Nucleus accumbens (tissue), 56 donors: ENCODE measurements at places on chromosomes 1 and 21.
A peak's percentile ranks its signal among the peaks of the same experiment; 100 is the strongest.

DNA sequence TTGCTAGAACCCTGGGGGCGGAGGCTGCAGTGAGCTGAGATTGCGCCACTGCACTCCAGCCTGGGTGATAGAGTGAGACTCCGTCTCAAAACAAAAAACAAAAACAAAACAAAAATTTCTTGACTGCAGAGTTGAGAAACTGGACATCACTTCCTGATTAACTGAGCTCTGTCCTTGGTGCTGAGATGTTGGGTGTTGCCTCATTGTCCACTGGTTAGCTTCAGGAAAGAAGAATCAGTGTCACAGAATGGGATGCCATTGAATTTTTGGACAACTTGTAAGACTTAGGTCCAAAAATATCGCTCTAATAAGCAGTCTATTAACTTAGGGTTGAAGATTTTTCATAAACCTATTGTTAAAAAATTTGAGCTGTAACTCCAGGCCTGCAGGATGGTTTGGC, 23.8 kb upstream of the KCNA10 start:
- no peak for DNase-seq

- no peak for DNase-seq
These were observed 27.4 kb downstream of the AK4 start for GRCh38 chr1:65175171-65176055.

DNA sequence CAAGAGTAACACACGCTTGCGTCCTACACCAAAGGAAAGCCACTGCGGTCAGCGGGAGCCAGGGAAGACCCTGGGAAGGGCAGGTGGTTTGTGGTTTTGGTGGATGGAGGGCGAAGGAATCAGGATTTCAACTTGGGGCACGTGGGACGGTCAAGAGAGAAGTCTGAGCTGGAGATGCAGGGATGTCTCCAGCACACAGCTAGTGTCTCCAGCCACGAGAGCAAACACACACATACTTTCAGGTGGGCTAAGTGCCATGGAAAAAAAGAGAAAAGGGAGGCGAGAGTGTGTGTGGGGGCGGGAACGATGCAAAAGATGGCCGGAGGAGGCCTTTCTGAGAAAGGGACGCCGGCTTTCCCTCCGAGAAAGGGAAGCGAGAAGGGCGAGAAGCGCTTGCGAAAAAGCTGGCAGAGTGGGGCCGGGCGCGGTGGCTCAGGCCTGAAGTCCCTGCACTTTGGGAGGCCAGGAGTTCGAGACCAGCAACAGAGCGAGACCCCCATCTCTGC, 1.4 kb upstream of the SRRM1 start:
- DNase-seq, result peak; percentile 9

DNA sequence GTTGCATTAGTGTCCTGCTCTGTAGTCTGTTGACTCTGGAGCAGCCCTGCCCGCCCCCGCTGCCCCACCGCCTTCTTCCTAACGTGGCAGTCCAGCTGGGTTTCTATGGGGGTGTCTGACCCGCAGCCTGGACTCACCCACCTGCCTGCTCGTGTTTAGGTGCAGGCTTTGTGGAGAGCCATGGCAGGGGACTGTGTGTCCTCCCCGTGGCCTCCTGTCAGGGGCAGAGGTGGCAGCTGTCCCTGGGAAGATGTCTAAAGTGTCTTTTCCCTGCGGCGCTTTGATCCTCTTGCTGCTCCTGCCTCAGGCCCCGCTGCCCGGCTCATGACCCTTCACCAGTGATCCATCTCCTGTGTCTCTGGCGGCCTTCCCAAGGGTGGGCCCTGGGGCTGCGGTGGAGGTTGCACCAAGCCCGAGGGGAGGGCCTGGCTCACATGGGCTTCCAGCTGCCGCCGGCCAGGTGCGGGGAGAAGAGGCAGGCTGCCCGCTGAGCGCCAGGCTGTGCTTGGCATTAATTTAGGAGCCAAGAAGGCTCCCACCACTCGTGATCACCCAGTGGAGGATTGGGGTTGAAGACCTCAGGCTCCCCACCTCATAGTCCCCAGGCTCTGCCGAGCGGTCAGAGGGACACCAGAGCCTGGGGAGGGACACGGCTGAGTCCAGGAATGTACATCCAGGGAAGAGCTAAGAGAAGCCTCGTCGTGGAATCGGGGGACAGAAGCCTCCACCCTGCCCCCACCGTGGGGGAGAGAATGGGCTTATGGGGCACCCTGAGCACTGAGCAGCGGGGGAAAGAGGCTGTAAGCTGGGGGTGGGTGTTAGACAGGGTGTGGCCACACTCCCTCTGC, 44.1 kb downstream of the COL18A1 start:
- no peak for DNase-seq

- no peak for DNase-seq
These were observed 13.7 kb upstream of the TMEM51 start for GRCh38 chr1:15139654-15140350.

GRCh38 chr1:83673312-83673711, 325.6 kb downstream of the TTLL7 start:
- DNase-seq, result no peak

- no peak for DNase-seq
These were observed 76.3 kb downstream of the MORN1 start for GRCh38 chr1:2314803-2315673.

DNA sequence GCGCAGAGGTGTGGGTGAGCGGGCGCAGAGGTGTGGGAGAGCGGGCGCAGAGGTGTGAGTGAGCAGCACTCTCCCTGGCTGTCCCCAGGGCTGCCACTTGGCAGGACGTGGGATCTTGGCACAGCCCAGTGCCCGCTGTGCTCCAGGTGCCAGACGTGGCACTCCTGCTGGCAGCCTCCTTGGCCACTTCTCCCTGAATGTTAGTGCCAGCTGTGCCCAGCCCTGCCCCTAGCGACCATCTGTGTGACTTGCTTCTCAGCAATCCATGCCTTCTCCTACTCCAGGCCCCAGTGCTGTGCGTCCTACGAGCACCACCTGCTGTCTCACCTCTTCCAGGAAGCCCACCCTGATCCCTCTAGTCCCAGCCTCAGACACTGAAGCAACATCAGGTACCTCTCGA, 30.5 kb downstream of the KRTAP10-1 start:
- DNase-seq, result no peak

DNA sequence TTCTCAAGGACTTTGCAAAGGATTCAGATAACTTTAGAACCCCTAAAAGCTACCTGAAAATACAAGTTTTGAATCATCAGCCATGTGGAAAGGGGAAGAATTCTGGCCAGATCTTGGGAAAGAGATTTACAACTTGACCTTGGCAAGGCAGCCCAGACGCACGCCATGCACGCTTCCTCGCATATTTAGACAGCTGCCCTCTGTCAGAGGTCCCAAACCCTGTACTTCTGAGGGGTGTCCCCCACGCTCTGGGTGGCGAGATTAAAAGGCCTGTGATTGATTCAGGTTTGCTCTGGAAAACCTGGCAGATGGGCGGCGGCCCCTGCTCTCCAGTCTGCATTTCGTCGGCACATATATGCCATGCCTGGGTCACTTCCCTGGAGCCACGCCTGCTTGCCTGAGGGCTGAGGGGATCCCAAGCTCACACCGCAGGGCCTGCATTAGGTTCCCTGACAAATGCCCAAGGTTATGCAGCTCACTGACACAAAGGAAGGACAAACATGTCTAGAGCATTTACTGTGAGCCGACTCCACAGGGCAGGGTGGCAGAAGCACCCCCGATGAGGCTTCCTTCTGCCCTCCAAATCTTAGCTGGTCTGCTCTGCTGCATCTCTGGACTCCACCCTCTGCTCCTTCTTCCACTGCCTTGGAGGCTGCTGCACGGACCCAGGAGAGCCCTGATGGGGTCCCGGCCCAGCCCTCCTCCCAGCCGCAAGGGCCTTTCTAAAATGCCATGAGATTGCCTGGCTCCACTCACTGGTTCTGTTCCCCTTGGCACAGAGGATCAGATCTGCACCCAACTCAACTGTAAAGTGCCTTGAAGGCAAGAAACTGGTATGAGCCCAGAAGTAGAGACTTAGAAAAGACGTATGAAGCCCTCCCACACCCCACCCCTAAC, 103.9 kb downstream of the BCAR3 start:
- no peak for DNase-seq

DNA sequence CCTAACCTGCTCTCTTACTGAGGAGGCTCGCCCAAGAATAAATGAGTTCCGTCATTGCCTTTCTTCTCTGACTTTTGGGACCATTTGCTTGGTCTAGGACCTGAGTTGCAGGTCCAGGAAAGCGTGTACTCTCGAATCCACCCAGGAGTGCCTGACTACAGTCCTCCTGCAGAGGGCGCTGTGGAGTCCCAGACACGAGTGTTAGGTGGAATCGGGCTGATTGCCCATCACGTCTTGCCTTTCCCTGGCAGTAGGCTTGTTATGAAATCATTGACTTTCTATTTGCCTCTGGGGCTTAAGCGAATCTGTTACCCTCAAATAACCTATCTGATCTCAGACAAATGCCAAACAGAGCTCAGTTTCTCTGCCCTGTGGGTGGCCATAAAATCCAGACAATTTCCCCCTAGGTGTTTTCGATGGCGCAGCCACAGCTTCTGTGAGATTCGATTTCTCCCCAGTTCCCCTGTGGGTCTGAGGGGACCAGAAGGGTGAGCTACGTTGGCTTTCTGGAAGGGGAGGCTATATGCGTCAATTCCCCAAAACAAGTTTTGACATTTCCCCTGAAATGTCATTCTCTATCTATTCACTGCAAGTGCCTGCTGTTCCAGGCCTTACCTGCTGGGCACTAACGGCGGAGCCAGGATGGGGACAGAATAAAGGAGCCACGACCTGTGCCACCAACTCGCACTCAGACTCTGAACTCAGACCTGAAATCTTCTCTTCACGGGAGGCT, at the start of gene IL20:
IL20 (plus strand) TSS at position 685 of the 733 bp plus-strand sequence. CDS start 230 bp downstream, outside the sequence.
- DNase-seq, result peak; percentile 4

DNA sequence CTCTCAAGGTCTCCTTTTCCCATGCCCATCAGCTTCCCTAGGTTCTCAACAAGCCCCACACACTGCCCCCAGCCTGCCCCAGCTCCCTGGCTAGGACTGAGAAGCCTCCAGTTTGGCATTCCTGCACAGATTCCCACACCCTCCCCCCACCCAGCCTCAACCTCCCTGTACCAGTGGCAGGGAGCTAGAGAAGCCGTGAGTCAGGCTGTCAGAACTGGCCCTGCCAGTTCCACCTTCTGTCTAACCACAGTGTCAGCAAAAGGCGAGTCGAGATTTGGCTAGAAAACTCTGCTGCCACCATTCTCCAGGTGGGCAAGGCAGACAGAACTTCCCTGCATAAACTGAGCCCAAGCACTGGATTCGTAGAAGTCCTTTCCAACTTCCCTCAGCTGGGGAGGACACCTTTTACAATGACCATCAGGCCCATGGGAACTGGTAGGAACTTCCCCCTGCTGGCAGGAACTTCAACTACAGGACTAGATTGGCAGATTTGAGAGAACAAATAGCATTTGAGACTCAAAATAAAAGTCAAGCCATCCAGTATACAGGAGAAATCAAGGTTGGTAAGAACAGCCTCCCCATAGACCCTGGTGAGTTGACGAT, 31.0 kb downstream of the TNNT2 start:
- DNase-seq, result peak; percentile 2

GRCh38 chr1:68347415-68347814, 102.3 kb downstream of the RPE65 start:
- DNase-seq, result no peak

- DNase-seq, result no peak
These were observed 35.7 kb downstream of the C1orf216 start for GRCh38 chr1:35683012-35683411.

DNA sequence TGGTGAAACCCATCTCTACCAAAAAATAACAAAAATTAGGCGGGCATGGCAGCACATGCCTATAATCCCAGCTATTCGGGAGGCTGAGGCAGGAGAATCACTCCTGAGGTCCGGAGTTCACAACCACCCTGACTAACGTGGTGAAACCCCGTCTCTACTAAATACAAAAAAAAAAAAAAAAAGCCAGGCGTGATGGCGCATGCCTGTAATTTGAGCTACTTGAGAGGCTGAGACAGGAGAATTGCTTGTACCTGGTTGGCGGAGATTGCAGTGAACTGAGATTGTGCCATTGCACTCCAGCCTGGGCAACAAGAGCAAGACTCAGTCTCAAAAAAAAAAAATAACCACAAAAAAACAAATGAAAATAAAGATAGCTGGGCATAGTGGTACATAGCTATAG, 42.3 kb downstream of the CC2D1B start:
- no peak for DNase-seq

GRCh38 chr1:51750218-51750617, 128.3 kb downstream of the NRDC start:
- no peak for DNase-seq

DNA sequence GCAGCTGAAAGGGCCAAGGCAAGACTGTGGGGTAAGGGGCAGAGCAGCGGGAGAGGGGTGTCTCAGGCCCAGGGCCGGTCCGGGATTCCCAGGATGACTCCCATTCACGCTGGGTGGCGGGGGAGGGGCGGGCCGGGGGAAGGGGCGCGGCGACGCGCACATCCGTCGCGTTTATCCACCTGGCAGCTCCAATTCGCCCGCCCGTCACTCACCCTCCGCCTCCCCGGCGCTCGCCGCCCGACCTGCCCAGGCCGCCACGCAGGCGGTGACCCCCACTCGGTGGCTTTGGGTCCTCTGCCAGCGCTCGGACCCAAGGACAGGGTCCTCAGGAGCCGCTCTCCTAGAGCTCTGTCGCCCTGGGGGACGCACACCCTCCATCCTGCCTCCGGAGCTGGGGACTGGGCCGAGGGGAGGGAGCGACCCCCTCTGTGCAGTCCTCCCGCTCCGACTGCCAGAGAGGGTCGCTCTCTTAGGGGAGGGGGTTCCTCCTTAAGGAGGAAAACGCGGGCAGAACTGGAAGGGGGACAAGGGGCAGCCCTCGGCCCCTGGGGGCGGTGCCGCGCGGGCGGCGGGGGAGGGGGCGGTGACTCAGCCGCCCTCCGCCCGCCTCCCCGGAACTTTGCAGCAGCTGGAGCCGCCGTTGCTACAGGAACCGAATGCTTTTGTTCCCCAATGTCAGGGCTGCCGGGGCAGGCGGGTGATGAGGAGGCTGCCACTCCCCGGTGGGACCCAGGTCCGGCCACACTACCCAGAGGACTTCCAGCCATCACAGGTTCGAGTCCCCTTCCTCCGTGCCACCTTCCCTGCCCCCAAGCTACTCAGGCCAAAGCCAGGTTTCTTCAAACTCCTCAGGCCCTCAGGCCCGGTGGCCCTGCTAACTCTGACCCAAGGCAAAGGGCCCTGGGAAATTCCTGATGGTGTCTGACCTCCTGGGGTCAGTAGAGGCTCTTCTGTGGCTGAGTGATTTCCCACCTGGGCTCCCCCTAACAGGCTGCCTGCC, 3.4 kb downstream of the ADGRB2 start:
- no peak for DNase-seq

GRCh38 chr1:21818656-21819055, 6.6 kb downstream of the LDLRAD2 start:
- DNase-seq, result no peak

GRCh38 chr1:1354271-1355247, 3.8 kb downstream of the MXRA8 start:
- DNase-seq, result no peak
